ENCODE measurements at places on chromosomes 5 and 9.
A peak's percentile ranks its signal among the peaks of the same experiment; 100 is the strongest.

- DNase-seq: no peak
Observed at GRCh38 chr9:86807367-86807976, 139.8 kb downstream of the GAS1 start.

GRCh38 chr9:68872026-68872501 is 141.8 kb downstream of the PRKACG start:
- DNase-seq: no peak

DNA sequence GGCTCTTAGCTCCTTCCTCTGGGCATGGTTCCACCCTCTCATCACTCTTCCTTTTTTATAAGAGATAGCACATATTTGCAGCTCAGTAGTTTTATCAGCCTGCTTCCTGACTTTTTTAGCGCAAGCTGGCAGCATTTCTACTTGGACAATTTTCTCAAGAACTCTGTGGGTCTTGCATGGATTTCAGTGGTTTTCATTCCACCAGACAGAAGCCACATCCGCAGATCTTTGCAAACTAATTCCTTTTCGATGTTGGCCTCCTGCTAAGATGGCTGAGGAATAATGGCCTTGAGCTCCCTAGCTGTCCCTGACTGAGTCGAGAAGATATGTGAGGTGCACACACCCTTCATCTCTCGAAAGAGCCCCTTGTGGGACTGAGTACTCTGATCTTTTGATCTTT is 49.5 kb downstream of the GALNT12 start:
- no peak for DNase-seq

- no peak for DNase-seq
Observed at GRCh38 chr5:172115541-172115982, 72.5 kb downstream of the STK10 start.

DNA sequence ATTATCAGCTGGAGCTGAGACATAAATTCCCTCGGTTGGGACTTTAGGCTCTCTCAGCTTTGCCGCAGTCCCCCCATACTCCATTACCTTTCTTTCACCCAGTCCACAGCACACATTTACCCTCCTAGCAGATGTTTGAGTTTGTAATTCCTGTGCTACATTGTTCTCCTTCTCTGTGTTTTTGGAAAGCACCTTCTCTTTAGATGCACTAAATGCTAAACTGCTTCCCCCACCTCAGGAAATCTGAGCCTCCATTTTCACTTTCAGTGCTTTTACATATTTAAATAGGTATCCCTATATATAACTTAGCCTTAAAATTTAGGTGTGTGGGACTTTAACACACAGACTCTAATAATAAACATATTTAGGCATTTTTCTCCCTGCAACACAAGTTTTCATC is 356.9 kb downstream of the NFIB start:
- no peak for DNase-seq

DNA sequence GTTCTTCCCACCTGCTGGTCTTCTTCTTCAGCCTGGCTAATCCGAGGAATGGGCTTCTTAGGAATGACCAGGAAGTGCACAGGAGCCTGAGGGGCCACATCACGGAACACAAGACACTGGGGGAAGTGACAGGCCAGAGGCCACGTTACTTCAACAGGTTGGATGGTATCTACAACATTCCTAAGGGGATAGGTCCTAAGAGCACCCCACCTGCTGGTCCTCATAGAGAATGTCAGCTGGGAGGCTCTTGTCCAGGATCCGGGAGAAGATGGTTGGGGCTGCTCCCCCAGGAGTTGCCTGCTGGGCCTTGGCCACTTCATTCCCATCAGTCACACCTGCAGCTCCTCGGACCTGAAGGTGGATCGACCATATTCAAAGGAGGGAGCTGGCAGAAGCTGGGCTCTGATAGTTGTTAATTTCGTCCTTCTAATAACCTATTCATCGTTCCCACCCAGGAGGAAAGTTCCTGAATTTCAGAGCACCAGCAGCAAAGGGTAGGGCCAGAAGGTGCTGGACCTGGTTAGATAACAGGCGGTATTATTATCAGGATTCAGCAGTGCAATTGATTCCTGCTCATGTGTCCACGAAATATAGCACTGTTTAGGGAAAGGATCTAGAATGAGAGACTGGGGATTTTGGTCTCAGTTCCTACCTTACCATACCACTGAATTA is 1.3 kb downstream of the HINT2 start:
- DNase-seq: no peak

DNA sequence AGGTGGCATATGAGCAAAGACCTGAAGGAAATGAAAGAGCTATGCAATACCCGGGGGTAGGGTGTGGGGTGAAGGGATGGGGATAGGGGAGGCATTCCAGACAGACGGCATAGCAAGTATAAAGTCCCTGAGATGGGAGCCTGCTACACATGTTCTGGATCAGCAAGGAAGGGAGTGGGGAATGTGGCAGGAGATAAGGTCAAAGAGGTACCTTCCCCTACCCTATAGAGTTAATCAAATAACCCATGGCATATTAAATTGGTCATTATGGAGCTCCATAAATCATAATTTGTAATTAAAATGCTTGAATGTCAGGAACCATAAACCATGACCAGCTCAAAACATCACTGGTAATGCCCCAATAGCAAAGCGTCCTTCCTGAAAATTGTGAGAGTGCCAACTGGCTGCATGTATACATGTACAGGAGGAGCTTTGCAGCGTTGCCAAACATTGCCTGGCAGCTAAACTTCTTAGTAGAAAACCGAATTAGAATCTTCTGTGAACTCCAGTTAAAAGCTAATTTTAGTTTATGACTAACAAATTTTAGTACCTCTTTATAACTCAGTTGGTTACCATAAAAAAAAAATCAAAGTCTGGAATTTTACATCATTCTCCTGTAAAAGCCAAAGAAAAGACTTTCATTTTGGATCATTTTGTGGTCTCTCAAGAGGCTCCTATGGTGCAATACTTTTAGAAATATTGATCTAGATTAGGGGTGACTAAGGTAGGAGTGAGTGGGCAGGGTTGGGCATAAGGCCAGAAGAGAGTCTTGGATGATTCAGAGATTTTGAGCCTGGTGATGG is 4.7 kb downstream of the DNAI1 start:
- peak; percentile 16 for DNase-seq

GRCh38 chr9:101093620-101094019 is 65.1 kb downstream of the PLPPR1 start:
- DNase-seq: no peak

- DNase-seq: no peak
Observed at GRCh38 chr5:113480243-113480642, 8.0 kb downstream of the MCC start.

- DNase-seq: no peak
Observed at GRCh38 chr5:73369278-73369677, 79.3 kb downstream of the FOXD1 start.

- no peak for DNase-seq
Observed at GRCh38 chr5:14458414-14458813, 123.2 kb upstream of the OTULINL start.

- no peak for DNase-seq
Observed at GRCh38 chr9:121785673-121786542, 134.5 kb downstream of the DAB2IP start.

DNA sequence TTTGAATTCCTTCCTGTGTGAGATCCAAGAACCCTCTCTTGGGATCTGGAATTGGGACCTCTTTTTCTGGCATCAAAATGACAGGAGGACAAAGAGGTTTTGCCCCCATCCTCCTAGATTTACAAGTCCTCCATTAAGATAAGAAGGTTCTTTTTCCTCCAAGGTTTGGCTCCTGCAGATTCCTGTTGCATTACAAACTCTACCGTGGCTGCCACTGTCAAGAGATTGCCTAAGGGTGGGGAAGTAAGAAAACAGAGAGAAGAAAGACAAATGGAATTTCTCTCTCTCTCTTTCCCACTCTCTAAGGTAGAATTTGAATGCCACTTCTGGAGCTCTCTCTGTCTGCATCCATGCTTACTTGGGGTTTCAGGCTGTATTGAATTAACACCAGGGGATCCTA is 12.0 kb upstream of the SVEP1 start:
- DNase-seq: no peak

DNA sequence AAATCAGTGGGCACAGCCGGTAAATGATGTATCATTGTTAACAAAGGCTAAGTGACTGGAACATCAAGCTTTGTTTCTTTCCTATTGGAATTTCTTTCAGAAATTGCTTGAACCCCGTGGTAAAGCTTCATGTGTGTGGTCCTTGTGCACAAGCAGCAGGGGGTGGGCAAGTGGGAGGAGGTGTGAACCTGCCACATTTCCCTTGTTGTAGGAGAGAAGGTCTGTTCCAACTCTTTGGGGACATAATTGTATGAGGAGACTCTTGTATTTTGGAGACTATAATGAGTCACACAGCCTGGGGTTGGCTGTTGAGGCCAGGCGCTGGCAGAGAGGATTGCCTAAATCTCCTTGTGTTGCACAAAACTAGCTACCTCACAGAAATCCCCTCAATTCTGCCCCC is 620.5 kb downstream of the IRX1 start:
- DNase-seq: no peak
